Placental epithelial cell (primary cell): ENCODE measurements at places on chromosomes 6 and 20. TPM values are rescaled to one million over a fixed set of nuclear protein-coding genes. Genes with fewer than 3 reads are reported as not detected.

The NDUFAF4 gene
- 3.9 and 6.1 TPM in 2 replicates for total RNA-seq

The ANKEF1 gene
- 5.5 and 7.0 TPM in 2 replicates for total RNA-seq

The TP53TG5 gene
- not detected in 2 replicates for total RNA-seq

The SLC24A3 gene
- total RNA-seq = 0.11 and 0.39 TPM in 2 replicates

The LRRC73 gene
- total RNA-seq = 0.54 and 2.0 TPM in 2 replicates

The FAM209A gene
- 0.33 and 0.79 TPM in 2 replicates for total RNA-seq

The CNBD2 gene
- total RNA-seq = 3.5 and 4.3 TPM in 2 replicates

The SPTLC3 gene
- 18.5 and 30.6 TPM in 2 replicates for total RNA-seq

The NR2E1 gene
- total RNA-seq = not detected in 2 replicates

The C20orf141 gene
- total RNA-seq = not detected in 2 replicates

The GRIK2 gene
- total RNA-seq = 1.2 TPM in 1 of 2 replicates, not detected in the other
